MV-4-11 (cell line): ENCODE measurements at places on chromosomes 1 and 21.

DNA sequence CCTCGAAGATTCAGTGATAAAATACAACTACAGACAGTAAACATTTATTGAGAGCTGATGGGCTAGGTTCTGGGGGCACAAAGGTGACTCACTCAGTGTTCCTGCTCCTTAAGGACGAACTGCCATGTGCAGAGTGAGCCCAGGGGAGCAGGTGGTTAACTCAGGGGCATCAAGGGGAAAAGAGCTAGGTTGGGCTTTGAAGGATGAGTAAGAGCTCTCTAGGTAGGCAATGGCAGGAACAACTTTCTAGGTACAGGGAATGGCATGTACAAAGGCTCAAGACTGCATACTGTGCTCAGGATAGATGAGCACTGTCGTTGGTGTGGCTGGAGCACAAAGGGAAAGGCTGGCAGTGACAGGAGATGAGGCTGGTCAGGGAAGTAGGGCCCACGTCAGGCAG, 16.6 kb upstream of the EPB41 start:
- DNase-seq, result no peak

DNA sequence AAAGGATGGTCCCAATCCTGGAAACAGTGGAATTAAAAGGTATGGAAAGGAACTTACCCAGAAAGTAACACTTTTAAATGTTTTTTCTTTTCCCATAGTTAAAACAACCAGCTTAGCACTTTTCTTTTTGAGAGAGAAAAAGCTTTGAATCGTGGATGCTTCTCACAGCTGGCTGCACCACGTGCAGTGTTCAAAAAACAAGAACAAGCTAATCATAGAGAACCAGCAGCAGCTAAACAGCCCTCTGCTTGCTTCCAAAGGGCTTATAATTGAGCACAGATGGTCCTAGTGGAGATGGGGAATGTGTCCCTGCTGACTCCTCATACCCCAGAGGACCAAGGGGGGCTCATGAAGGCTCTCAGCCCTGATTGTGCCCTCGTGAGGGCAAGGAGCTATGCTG, 26.4 kb downstream of the UTP25 start:
- no peak for DNase-seq

GRCh38 chr1:180215856-180216625, 14.0 kb upstream of the LHX4 start:
- no peak for DNase-seq

- no peak for DNase-seq
Measured at GRCh38 chr1:25707280-25708016, 90.9 kb downstream of the MAN1C1 start.

DNA sequence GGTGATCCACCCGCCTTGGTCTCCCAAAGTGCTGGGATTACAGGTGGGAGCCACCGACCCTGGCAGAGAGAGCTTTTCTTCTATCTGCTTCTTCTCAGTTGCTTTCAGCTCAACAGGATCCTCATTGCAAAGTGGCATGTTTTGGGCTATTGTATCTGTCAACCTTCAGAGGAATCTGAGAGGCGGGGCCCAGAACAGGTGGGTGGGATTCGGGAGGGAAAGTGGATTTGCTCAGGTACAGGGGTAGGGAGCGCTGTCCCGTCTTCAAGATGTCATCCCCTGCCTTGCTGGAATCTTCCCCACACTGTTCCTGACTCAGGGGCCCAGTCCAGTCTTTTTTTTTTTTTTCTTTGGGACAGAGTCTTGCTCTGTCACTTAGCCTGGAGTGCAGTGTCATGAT, 26.9 kb upstream of the RCC2 start:
- DNase-seq, result no peak

- DNase-seq, result no peak
Measured at GRCh38 chr1:61452176-61453035, 272.5 kb downstream of the TM2D1 start.

DNA sequence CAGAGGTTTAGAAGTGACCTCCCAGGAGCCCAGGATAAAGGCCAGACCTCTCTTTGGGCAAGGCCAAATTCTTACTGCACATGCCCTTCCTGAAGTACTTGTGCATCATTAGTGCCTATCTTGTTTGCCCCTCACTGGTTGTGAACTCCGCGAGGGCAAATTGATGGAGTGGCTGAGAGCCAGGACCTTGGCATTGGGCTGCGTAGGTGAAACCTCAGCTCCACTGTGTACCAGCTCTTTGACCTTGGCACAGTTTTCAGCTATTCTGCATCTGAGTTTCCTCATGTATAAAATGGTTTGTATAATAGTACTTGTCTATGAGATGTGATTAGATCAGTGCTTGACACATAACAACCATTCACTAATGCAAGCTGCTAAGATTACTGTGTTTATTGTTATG, 11.5 kb downstream of the OTUD3 start:
- no peak for DNase-seq

DNA sequence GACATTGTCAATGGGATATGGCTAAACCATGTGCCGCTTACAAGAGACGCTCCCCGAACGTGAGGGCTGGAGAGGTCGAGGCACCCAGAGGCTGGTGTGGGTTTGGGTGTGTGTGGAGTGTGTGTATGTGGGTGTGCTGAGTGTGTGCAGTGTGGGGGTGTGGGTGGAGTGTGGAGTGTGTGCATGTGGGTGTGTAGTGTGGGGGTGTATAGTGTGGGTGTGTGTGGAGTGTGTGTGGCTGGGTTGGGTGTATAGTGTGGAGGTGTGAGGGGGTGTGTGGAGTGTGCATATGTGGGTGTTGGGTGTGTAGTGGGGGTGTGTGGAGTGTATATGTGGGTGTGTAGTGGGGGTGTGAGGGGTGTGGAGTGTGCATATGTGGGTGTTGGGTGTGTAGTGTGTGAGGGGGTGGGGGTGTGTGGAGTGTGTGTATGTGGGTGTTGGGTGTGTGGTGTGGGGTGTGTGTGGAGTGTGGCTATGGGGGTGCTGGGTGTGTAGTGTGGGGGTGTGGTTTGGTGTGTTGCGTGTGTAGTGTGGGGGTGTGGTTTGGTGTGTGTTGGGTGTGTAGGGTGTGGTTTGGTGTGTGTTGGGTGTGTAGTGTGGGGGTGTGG, 42.2 kb downstream of the SLC19A1 start:
- no peak for DNase-seq

DNA sequence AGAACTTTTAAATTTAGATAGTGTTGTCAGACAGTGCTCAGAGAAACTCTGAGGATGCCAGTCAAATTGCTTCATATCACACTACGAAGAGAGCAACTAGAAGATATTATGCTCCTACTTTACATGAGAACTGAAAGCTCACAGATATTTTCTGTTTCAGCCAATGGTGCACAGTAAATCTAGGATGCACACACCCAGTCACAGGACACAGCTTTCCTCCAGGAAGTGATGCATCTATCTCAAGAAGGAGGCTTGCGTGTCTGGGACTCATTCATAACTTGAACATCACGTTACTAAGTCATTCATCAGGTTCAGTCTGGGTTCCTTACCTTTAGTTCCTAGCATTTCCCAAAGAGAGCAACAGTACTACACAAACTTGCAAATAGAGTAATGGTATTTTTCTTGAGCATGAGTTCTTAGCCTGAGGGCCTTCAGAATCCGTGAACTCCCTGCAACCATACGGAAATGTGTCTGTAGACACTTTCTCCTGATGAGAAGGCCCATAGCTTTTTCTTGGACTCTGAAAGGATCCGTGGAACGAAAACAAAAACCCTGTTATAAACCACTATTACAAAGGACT, 12.2 kb downstream of the ZNF697 start:
- DNase-seq, result no peak

DNA sequence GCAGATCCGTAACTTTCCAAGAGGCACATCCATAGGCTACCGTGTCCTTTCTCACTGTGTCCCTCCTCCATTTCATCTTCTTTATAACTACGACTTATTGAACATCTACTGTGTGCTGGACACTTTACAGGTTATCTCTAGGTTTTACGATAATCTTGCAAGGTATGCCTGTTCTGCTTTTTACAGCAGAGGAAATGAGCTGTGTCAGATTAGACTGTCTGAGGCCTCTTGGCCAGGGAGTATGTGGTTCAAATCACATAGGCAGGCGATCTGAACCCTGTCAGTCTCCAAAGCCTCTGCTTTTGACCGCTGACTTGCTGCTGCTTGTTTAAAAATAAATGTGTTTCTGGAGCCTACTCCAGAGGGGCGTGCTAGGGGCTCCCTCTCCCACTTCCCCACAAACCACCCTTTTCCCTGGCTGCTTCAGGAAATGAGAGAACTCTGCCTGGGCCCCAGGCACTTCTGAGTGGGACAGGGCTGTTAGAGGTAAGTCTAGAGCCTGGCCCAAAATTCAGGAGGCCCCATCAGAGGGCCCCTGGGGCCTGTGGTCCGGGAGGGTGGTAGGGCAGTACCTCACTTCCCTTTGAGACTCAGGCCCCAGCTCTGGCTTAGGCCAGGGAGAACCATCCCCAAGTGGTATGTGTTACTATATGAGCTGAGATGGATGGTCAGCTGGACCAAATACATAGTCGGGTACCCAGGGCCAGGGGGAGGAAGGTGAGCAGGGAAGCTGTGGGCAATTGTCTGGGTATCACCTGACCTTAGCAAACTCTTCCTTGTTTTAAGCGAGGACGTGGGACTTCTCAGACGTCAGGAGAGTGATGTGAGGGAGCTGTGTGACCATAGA, 4.4 kb downstream of the PSEN2 start:
- DNase-seq, result no peak

- no peak for DNase-seq
Measured at GRCh38 chr1:156709757-156710489, 4.5 kb upstream of the CRABP2 start.
